ENCODE measurements at places on chromosomes 6 and 20. TPM values are rescaled to one million over a fixed set of nuclear protein-coding genes. Genes with fewer than 3 reads are reported as not detected.
A peak's percentile ranks its signal among the peaks of the same experiment; 100 is the strongest.

Gene LSM2
- total RNA-seq: 11.7 TPM

Gene RSPH4A
- 5.3 TPM for total RNA-seq

DNA sequence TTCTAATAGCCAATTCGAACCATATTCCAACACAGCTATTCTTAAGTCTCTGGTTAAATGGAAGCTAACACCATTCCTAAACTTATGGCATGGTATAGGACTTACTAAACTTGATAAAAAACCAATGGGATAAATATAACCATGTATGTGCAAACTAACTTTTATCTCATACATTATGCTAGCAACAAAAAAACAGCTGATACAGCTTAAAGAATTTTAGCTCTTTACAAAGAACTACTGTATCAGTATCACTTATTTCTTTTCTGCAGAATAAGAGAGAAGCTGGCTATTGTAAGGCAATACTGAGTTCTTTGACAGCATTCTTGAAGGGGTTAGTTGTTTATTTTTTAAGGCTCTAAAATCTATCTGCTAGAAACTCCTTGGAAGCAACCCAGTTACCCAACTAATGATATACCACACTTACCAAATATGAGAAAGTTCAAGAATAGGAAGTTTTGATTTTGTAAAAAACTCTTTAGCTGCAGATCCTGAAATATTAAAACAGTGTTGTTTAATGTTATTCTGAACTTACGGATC lies 44.9 kb downstream of the REPS1 start:
- H3K36me3 ChIP-seq: peaks cover 14% of the 10 kb centered on the region
- peaks cover 26% of the 10 kb centered on the region for H3K4me1 ChIP-seq
- H3K27ac ChIP-seq: no peak overlapping the region
- H3K27me3 ChIP-seq: no peaks in the 10 kb centered on the region
- DNase-seq: no peak

DNA sequence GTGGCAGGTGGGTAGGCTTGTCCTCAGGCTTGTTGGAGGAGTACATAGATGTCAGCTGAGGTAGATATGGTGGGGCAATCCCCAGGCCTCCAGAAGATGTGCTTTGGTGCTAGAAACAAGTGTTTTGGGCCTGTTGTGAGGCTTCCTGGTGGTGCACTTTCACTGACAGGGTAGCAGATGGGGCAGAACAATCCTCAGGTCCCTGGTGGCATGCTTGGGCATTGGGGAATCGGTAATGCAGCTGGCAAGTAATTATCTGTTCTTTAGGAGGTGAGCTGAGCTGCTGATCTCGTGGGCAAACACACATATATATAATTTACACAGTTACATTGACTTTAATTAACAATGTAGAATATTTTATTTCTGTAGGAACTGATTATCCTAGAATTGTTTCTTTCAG lies 458.7 kb downstream of the BMP2 start:
- no peaks in the 10 kb centered on the region for H3K36me3 ChIP-seq
- no peak for DNase-seq
- H3K4me3 ChIP-seq: no peak overlapping the region
- no peaks in the 10 kb centered on the region for H3K4me1 ChIP-seq

- no peak overlapping the region for H3K27ac ChIP-seq
- H3K4me1 ChIP-seq: peaks cover 38% of the 10 kb centered on the region
- peaks cover 55% of the 10 kb centered on the region for H3K27me3 ChIP-seq
- H3K36me3 ChIP-seq: peaks cover 3% of the 10 kb centered on the region
- peak overlapping the region; percentile 53 for H3K4me3 ChIP-seq
- peak; percentile 39 for DNase-seq
Observed at GRCh38 chr6:136920671-136921380, 1.3 kb upstream of the SLC35D3 start.

DNA sequence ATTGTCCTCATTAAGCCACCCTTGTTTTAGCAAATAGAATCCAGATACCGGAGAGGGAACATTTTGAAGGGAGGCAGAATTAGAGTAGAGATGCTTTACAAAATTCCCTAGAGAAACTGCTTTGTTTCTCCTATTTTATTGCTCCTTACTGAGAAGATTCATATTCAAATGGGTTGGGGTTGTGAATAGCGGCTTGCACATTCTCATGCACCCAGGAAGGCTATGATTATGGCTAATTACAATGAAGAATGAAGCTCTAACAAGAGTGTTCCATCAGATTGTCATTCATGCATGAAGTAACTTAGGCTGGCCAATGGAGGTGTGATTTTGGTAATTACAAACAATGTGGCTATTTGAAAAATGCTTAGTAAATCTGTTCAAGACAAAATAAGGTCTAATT lies 129.6 kb downstream of the PACRG start:
- H3K27ac ChIP-seq: no peak overlapping the region
- DNase-seq: no peak
- H3K4me3 ChIP-seq: peak overlapping the region; percentile 29
- H3K4me1 ChIP-seq: no peaks in the 10 kb centered on the region
- H3K27me3 ChIP-seq: no peaks in the 10 kb centered on the region

Gene OR2B2
- total RNA-seq: not detected

DNA sequence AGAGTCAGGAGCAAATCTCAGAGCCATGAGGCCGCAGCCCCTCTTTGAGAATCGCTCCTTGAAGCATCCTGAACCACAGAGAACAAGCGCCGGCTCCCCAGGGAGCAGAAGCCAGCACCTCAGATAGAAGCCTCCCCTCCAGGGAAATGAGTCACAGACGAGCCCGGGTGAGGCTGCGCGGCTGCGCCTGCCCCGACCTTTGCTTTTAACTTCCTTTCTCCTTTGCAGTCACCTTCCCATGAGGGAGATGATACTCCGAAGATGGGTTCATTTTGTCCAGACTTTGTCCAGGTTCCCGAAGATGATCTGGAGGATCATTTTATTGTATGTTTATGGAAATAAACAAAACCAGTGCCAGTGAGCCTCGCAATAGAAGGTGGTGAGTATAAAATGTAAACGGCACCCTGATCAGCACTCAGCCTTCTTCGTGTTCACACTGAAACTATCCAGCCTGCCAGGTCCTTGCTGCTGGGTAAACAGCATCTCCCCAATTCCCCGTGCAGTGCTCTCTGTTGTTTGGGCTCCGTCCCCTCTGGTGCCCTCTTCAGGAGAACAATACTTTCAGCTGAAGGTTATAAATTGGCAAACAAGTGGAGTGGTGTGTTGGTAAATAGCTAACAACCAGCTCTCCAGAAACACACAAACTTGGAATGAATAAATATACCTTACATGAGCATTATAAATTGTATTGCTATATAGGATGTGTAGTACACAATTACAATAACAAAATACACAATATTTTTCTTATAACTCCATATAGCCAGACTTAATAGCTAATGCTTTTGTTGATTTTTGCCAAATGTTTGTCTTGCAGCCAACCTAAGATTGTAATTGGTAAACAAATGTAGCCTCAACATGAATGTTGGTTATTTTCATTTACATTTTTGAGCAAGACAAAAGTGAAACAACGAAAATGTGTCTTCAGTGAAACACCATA lies 41.4 kb upstream of the TMEM181 start:
- peaks cover 15% of the 10 kb centered on the region for H3K27me3 ChIP-seq
- peak overlapping the region; percentile 23 for H3K4me3 ChIP-seq
- H3K27ac ChIP-seq: no peak overlapping the region
- peak; percentile 63 for DNase-seq

DNA sequence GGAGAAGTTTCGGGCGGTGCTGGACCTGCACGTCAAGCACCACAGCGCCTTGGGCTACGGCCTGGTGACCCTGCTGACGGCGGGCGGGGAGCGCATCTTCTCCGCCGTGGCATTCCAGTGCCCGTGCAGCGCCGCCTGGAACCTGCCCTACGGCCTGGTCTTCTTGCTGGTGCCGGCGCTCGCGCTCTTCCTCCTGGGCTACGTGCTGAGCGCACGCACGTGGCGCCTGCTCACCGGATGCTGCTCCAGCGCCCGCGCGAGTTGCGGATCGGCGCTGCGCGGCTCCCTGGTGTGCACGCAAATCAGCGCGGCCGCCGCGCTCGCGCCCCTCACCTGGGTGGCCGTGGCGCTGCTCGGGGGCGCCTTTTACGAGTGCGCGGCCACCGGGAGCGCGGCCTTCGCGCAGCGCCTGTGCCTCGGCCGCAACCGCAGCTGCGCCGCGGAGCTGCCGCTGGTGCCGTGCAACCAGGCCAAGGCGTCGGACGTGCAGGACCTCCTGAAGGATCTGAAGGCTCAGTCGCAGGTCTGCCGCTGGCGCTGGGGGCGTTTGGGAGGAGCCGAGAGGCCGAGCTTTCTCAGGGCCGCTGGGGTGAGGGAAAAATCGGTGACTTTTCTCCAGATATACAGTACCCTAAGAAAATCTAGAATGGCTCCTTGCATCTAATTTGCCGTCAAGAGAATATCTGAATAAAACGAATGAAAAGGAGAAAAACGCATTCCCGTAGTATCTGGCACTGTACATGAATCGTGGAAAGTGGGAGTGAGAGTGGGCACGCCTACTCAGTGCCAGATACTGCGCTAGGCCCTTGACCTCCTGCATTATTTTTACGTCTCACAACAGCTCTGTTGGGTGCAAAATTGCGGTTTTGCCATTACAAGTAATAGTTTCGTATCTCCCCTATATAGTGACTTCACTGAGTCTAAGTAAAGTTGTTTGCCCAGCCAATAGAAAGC lies 1.0 kb downstream of the CALHM6 start:
- peak overlapping the region; percentile 42 for H3K4me3 ChIP-seq
- peak; percentile 88 for DNase-seq
- H3K27me3 ChIP-seq: peaks cover 29% of the 10 kb centered on the region
- H3K4me1 ChIP-seq: peaks cover 14% of the 10 kb centered on the region

Gene ULBP2
- total RNA-seq: not detected

Gene ZBTB24
- 6.8 TPM for total RNA-seq

- DNase-seq: no peak
- H3K36me3 ChIP-seq: no peaks in the 10 kb centered on the region
- H3K4me1 ChIP-seq: peaks cover 26% of the 10 kb centered on the region
Observed at GRCh38 chr6:47078991-47079390, 36.9 kb upstream of the ADGRF1 start.

DNA sequence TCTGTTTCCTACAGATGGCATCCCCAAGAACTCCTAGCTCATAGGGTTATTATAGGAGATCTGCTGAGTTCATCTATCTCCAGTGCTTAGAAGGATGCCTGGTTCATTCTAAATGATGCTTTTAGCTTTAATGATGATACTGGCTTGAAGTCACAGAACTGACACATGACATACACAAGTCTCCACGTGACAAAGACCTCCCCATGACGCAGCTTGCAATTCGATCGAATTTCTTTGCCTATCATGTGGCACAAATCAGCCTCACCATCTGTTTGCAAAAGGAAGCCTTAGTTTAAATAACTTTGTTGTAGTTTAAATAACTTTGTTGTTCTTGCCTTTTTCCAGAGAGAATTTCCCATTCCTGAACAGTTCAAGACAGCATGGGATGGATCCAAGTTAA lies 44.1 kb upstream of the FAM8A1 start:
- no peak for DNase-seq
- H3K27me3 ChIP-seq: no peaks in the 10 kb centered on the region
- H3K4me1 ChIP-seq: no peaks in the 10 kb centered on the region
- H3K4me3 ChIP-seq: no peak overlapping the region
- no peak overlapping the region for H3K27ac ChIP-seq

Gene SENP6
- 101 TPM for total RNA-seq

Gene TFAP2D
- total RNA-seq: not detected

Gene PPP1R14C
- not detected for total RNA-seq

DNA sequence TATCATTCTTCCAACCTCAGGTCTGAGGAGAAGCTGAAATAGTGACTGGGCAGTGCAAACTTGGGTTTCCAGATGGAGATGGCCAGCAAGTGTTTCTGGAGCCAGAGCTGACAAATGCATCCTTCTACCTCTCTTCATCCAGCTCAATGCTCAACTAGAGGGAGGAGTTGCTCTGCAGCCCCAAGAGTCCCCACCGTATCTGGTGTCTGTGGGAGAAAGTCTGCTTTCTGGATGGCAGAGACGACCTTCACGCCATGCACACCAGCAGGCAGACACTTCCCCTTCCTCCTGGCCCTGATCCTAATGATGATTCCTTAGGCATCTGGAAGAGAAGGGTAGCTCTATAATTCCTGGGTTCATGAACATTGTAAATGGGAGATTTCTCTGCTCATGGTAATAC lies 127.4 kb upstream of the SPACA1 start:
- H3K4me3 ChIP-seq: no peak overlapping the region
- no peak overlapping the region for H3K27ac ChIP-seq
- H3K27me3 ChIP-seq: no peaks in the 10 kb centered on the region
- no peaks in the 10 kb centered on the region for H3K36me3 ChIP-seq
- no peaks in the 10 kb centered on the region for H3K4me1 ChIP-seq

- no peaks in the 10 kb centered on the region for H3K27me3 ChIP-seq
- DNase-seq: no peak
- H3K4me3 ChIP-seq: no peak overlapping the region
- no peaks in the 10 kb centered on the region for H3K36me3 ChIP-seq
Observed at GRCh38 chr20:52234302-52235045, 42.9 kb upstream of the ZFP64 start.

GRCh38 chr6:5314191-5314865 lies 53.0 kb downstream of the FARS2 start:
- no peaks in the 10 kb centered on the region for H3K36me3 ChIP-seq
- peaks cover 18% of the 10 kb centered on the region for H3K4me1 ChIP-seq
- no peak for DNase-seq

Gene ANKRD66
- 20.5 TPM for total RNA-seq

Gene ARFRP1
- 7.6 TPM for total RNA-seq

All from stomach (tissue), 19 donors.